ENCODE measurements at places on chromosomes 3 and 15.

- DNase-seq, result no peak
Measured at GRCh38 chr3:124119056-124119716, 127.3 kb upstream of the ROPN1 start.

DNA sequence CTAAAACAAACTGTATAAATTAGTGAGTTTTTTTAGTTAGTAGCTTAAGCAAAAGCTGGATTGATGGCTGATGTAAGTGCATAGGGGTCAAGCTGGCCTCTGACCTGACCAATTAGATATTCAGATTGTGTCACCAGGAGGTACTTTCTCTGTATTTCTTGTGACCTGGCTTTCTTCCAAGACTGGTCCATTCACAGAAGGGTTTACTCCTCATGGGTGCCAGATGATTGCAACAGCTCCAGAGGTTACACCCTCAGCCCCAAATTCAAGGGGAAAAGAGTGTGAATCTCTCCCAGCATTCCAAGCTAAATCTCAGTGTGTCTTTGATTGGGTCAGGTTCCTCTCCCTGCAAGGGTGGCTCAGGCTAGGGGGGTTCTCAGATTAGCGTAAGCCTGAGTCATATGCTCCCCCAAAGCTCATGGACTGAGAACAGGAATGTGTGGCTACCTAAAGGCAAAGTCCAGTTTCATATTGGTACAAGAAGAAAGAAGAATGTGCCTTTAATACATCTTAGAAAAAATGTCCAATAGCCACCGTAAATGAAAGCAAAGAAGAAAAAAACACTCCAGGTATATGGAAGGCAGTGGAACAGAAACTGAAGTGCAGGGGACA, 16.5 kb downstream of the PML start:
- no peak for DNase-seq

GRCh38 chr3:168812234-168812633, 716.5 kb upstream of the GOLIM4 start:
- DNase-seq, result no peak

- DNase-seq, result no peak
Measured at GRCh38 chr3:13352621-13353131, 67.4 kb downstream of the NUP210 start.

DNA sequence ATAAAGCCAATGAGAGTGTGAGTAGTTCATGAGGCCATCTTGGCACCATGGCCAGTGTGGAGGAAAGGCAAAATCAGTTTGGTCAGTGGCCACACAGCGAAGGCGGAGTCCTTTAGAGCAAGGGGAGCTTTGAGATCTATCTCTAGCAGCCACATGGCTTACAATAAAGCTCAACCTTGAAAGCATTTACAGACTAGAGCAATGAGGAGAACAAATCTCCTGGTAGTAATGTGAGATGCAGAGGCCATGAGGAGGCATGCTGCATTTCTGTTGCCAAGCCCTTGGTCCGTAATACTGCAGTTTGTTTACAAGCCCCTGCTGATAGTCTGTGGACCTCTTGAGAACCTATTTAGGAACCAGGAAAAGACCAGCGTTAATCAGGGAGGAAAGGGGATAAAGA, 381.5 kb upstream of the C2CD4B start:
- no peak for DNase-seq

- no peak for DNase-seq
Measured at GRCh38 chr3:17307482-17307881, 422.7 kb downstream of the PLCL2 start.

GRCh38 chr3:81967393-81967792, 205.9 kb upstream of the GBE1 start:
- DNase-seq, result no peak
